T-helper 17 cell (primary cell): ENCODE measurements at places on chromosomes 4 and X. TPM values are rescaled to one million over a fixed set of nuclear protein-coding genes. Genes with fewer than 3 reads are reported as not detected.
A peak's percentile ranks its signal among the peaks of the same experiment; 100 is the strongest.

Gene MAGEA12
- not detected for total RNA-seq

DNA sequence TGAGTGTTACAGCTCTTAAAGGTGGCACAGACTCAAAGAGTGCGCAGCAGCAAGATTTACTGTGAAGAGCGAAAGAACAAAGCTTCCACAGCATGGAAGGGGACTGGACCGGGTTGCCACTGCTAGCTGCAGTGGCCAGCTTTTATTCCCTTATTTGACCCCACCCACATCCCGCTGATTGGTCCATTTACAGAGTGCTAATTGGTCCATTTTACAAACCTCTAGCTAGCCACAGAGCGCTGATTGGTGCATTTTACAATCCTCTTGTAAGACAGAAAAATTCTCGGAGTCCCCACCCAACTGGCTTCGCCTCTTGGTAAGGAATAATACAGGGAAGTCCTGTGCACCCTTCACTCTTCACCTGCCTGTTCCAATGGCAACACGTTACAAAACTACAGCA lies 1.9 kb upstream of the SHROOM2 start:
- no peaks in the 10 kb centered on the region for H3K36me3 ChIP-seq
- no peak overlapping the region for H3K4me3 ChIP-seq
- H3K27ac ChIP-seq, result no peak overlapping the region
- H3K27me3 ChIP-seq, result peaks cover 16% of the 10 kb centered on the region
- H3K4me1 ChIP-seq, result no peaks in the 10 kb centered on the region
- no peak for DNase-seq

DNA sequence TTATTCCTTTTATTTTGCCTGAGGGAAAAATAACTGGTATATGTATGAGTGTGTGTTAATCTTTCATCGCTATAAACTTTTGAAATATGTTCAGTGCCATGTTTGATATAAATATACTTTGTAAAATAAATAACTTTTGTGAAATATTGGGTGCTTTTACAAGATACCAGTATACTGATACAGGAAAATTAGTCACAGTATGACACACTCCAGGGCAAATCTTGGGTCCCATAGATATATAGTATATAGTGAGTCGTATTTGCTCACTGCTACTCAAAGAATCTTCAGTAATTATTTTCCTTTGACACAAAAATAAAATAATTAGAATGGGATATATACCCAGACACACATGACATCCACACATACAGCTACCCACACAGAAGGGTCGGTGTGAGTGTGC lies 472.3 kb downstream of the GRID2 start:
- no peaks in the 10 kb centered on the region for H3K27me3 ChIP-seq
- DNase-seq, result no peak
- H3K4me3 ChIP-seq, result no peak overlapping the region
- H3K27ac ChIP-seq, result no peak overlapping the region
- H3K36me3 ChIP-seq, result no peaks in the 10 kb centered on the region
- H3K4me1 ChIP-seq, result no peaks in the 10 kb centered on the region

DNA sequence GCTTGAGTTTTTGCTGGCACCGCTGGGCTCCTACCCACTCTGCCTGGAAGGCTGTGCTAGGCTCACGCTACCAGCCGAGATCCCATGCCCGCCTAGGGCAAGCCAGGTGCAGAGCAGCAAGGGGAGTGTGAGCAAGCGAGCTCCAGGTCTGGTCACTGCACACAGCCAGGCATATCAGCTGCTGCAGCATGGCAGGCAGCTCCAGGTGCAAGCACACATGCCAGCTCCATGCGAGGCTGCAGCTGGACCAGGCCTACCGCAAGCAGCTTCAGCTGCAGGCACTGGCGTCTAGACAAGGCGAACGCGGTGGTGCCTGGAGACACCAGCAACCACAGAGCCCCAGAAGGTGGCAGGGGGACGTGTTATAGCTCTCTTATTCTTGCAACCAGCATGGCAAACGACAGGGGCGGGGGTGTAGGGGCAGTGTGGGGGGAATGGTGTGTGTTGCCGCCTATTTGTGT lies 614.7 kb upstream of the EPHA5 start:
- H3K27me3 ChIP-seq, result no peaks in the 10 kb centered on the region
- H3K36me3 ChIP-seq, result no peaks in the 10 kb centered on the region
- H3K4me3 ChIP-seq, result no peak overlapping the region
- H3K4me1 ChIP-seq, result no peaks in the 10 kb centered on the region
- H3K27ac ChIP-seq, result no peak overlapping the region

Gene FGFR3
- total RNA-seq, result not detected

Gene HHIP
- total RNA-seq, result not detected

GRCh38 chrX:134362560-134363089 lies 97.3 kb upstream of the HPRT1 start:
- DNase-seq, result no peak
- no peaks in the 10 kb centered on the region for H3K36me3 ChIP-seq
- no peak overlapping the region for H3K27ac ChIP-seq
- H3K4me1 ChIP-seq, result peaks cover 4% of the 10 kb centered on the region

DNA sequence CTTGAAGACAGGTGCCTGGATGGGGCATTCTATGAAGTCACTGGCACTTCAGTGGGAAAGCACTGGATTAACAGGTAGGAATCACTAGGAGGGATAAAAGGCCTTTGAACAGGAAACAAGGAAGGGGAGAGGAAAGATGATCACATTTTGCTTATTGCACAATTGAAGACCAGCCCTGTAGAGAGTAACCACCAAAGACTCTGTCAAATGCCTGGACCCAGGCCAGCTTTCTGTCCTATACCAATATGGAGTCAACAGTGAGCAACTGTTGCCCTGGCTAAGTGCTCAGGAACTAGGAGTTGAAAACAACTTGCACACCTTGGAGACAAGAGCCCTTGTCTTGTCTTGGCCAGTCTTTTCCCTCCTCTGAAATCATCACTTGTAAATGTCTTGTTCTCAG lies 14.1 kb upstream of the RTL3 start:
- H3K27ac ChIP-seq, result no peak overlapping the region
- H3K27me3 ChIP-seq, result no peaks in the 10 kb centered on the region
- H3K36me3 ChIP-seq, result no peaks in the 10 kb centered on the region
- H3K4me1 ChIP-seq, result no peaks in the 10 kb centered on the region
- DNase-seq, result no peak
- no peak overlapping the region for H3K4me3 ChIP-seq

- peak overlapping the region; percentile 73 for H3K27ac ChIP-seq
- H3K27me3 ChIP-seq, result no peaks in the 10 kb centered on the region
- H3K4me3 ChIP-seq, result no peak overlapping the region
- no peaks in the 10 kb centered on the region for H3K36me3 ChIP-seq
- no peaks in the 10 kb centered on the region for H3K4me1 ChIP-seq
These were observed 13.0 kb downstream of the DKC1 start for GRCh38 chrX:154775419-154776349.

Gene UGT2B11
- total RNA-seq, result not detected

DNA sequence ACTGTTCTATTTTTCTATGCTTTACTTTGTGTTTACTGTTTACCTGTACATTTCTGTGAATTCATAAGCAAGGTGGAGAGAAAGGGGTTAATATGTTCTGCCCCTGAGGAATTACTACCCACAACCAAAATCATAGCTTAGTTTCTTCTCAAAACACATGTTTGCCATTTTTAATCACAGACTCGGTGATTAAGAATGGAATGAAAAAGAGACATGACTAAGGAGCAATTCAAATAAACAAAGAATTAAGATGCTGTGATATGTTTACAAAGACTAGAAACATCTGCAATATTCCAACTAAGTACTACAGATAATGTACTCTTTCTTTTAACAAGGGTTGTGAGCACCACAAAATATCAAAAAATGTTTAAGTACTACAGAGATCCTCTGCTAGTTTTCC lies 11.7 kb upstream of the FAT4 start:
- DNase-seq, result no peak
- no peaks in the 10 kb centered on the region for H3K4me1 ChIP-seq
- H3K27me3 ChIP-seq, result no peaks in the 10 kb centered on the region
- H3K4me3 ChIP-seq, result no peak overlapping the region
- H3K36me3 ChIP-seq, result no peaks in the 10 kb centered on the region
- H3K27ac ChIP-seq, result no peak overlapping the region

- H3K27ac ChIP-seq, result no peak overlapping the region
- H3K27me3 ChIP-seq, result no peaks in the 10 kb centered on the region
- no peak for DNase-seq
- peaks cover 7% of the 10 kb centered on the region for H3K36me3 ChIP-seq
- peaks cover 13% of the 10 kb centered on the region for H3K4me1 ChIP-seq
- H3K4me3 ChIP-seq, result no peak overlapping the region
These were observed 186.5 kb downstream of the MAB21L2 start for GRCh38 chr4:150768497-150768896.

- no peaks in the 10 kb centered on the region for H3K36me3 ChIP-seq
- DNase-seq, result no peak
- no peak overlapping the region for H3K4me3 ChIP-seq
- no peaks in the 10 kb centered on the region for H3K27me3 ChIP-seq
- no peaks in the 10 kb centered on the region for H3K4me1 ChIP-seq
- H3K27ac ChIP-seq, result no peak overlapping the region
These were observed 69.0 kb downstream of the SLC16A2 start for GRCh38 chrX:74490247-74490646.

Gene PABPC1L2A
- total RNA-seq, result not detected

Gene HERC5
- 17.2 TPM for total RNA-seq

GRCh38 chrX:15167826-15168225 lies 102.1 kb downstream of the ASB9 start:
- no peak overlapping the region for H3K4me3 ChIP-seq
- H3K27ac ChIP-seq, result no peak overlapping the region
- peaks cover 9% of the 10 kb centered on the region for H3K4me1 ChIP-seq
- H3K27me3 ChIP-seq, result no peaks in the 10 kb centered on the region
- H3K36me3 ChIP-seq, result no peaks in the 10 kb centered on the region

DNA sequence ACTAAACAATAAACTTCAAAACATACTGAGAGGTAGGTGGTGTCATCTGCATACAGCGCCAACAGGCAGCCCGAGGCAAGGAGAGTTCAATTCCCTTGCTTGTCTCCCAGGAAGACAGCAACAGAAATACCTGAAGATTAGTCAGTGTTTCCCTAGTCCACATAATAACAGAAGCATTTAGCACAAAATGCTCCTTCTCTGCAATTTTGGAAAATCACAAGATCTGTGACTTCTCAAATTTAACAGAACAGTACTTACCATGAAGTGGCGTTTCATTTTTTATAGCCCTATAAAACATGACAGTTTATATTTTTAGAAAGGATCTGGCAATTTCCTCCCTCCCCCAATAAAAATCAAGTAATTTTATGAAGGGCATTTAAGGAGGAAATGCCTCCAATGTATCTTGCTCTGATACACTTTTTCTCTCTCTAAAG lies 67.1 kb upstream of the MYOZ2 start:
- H3K4me3 ChIP-seq, result no peak overlapping the region
- DNase-seq, result no peak
- no peak overlapping the region for H3K27ac ChIP-seq
- H3K36me3 ChIP-seq, result no peaks in the 10 kb centered on the region

Gene LPAR4
- total RNA-seq, result 0.23 TPM

Gene POF1B
- total RNA-seq, result 0.29 TPM

Gene TRPC5OS
- total RNA-seq, result not detected

- H3K4me3 ChIP-seq, result no peak overlapping the region
- no peaks in the 10 kb centered on the region for H3K4me1 ChIP-seq
- no peak for DNase-seq
- H3K27ac ChIP-seq, result no peak overlapping the region
- no peaks in the 10 kb centered on the region for H3K36me3 ChIP-seq
- H3K27me3 ChIP-seq, result no peaks in the 10 kb centered on the region
These were observed 777.7 kb upstream of the ADGRL3 start for GRCh38 chr4:60422439-60422838.

GRCh38 chr4:6195602-6196319 lies 4.6 kb downstream of the JAKMIP1 start:
- no peak overlapping the region for H3K27ac ChIP-seq
- DNase-seq, result no peak
- H3K4me1 ChIP-seq, result peaks cover 25% of the 10 kb centered on the region
- H3K27me3 ChIP-seq, result peaks cover 26% of the 10 kb centered on the region
- H3K4me3 ChIP-seq, result no peak overlapping the region

DNA sequence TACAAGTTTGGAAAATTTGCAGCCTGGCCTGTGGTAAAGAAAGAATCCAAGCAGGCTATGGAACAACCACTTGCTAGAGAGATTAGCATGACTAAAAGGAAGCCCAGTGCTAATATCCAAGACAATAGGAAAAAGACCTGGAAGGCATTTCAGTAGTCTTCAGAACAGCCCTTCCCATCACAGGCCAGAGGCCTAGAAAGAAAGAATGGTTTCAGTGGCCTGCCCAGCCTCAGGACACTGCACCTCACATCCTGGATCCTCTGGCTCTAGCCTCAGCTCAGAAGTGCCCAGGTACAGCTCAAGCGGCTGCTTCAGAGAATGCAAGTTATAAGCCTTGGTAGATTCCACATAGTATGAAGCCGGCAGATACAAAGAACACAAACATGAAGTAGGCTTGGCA lies 449.8 kb upstream of the AR start:
- H3K27ac ChIP-seq, result no peak overlapping the region
- DNase-seq, result no peak
- no peaks in the 10 kb centered on the region for H3K36me3 ChIP-seq
- H3K4me1 ChIP-seq, result no peaks in the 10 kb centered on the region
- H3K4me3 ChIP-seq, result no peak overlapping the region
- H3K27me3 ChIP-seq, result no peaks in the 10 kb centered on the region

GRCh38 chr4:42965326-42965725 lies 72.8 kb downstream of the GRXCR1 start:
- DNase-seq, result no peak
- no peaks in the 10 kb centered on the region for H3K4me1 ChIP-seq
- peaks cover 2% of the 10 kb centered on the region for H3K36me3 ChIP-seq
- no peak overlapping the region for H3K27ac ChIP-seq

DNA sequence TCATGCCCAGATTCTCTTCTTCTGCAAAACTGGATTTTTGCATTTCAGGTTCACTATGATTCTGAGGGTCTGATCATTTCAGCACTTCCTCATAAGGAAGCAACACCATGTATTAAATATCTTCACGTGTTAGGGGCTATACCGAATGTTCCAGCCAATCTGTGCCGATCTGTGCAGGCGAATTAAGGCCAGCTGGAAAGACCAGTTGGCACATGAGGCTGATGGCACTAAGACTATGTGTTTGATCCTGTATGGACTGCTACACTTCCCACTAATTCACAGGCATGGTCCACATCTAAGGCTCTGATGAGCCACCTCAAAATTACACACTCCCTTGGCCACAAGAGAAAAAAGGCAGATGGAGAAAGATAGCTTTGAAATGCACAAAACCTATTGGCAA lies 28.8 kb downstream of the KDR start:
- no peak overlapping the region for H3K27ac ChIP-seq
- H3K4me1 ChIP-seq, result peaks cover 2% of the 10 kb centered on the region
- H3K36me3 ChIP-seq, result no peaks in the 10 kb centered on the region
- H3K4me3 ChIP-seq, result no peak overlapping the region
- peaks cover 5% of the 10 kb centered on the region for H3K27me3 ChIP-seq

- peaks cover 38% of the 10 kb centered on the region for H3K27me3 ChIP-seq
- H3K27ac ChIP-seq, result no peak overlapping the region
These were observed 56.3 kb upstream of the SPRY1 start for GRCh38 chr4:123340381-123340701.

GRCh38 chr4:16289897-16290554 lies 63.8 kb upstream of the TAPT1 start:
- H3K36me3 ChIP-seq, result no peaks in the 10 kb centered on the region
- peaks cover 10% of the 10 kb centered on the region for H3K4me1 ChIP-seq
- H3K27ac ChIP-seq, result no peak overlapping the region

GRCh38 chr4:77819404-77819842 lies 255 bp upstream of the CNOT6L start:
- H3K27ac ChIP-seq, result peak overlapping the region; percentile 99
- H3K36me3 ChIP-seq, result peaks cover 14% of the 10 kb centered on the region
- H3K4me1 ChIP-seq, result peaks cover 49% of the 10 kb centered on the region
- DNase-seq, result peak; percentile 80

Gene PI4K2B
- total RNA-seq, result 12.6 TPM

- no peaks in the 10 kb centered on the region for H3K27me3 ChIP-seq
- no peak for DNase-seq
- H3K4me1 ChIP-seq, result no peaks in the 10 kb centered on the region
- H3K27ac ChIP-seq, result no peak overlapping the region
These were observed 159.9 kb upstream of the MAMLD1 start for GRCh38 chrX:150203248-150203645.

GRCh38 chr4:22780317-22780716 lies 87.6 kb downstream of the GBA3 start:
- no peak overlapping the region for H3K4me3 ChIP-seq
- H3K27me3 ChIP-seq, result no peaks in the 10 kb centered on the region
- H3K4me1 ChIP-seq, result no peaks in the 10 kb centered on the region
